ENCODE measurements at places on chromosomes 5 and 9.
A peak's percentile ranks its signal among the peaks of the same experiment; 100 is the strongest.

DNA sequence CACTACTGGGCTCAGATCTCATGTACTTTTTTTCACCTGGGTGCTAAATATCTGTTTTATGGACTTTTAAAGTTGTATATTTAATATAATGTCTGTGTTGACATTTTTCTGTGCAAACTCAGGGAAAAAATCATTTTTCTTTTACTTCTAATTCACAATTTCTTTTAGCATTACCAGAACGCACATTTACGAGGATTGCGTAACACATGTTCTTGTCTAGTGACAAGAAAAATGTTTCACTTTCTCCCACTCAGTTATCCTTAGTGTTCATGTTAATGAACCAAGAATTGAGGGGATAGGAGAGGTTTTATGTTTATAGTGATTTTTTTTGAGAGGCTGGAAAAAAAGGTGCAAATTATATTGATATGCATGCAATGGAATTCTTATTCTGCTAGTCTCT, 86.3 kb upstream of the PJA2 start:
- DNase-seq = no peak

- no peak for DNase-seq
Observed at GRCh38 chr5:80246995-80247729, 8.7 kb downstream of the SERINC5 start.

- no peak for DNase-seq
Observed at GRCh38 chr5:26805076-26805475, 233.3 kb downstream of the CDH9 start.

- no peak for DNase-seq
Observed at GRCh38 chr5:65753189-65753588, 31.2 kb downstream of the NLN start.

- DNase-seq = no peak
Observed at GRCh38 chr5:34501016-34501415, 155.1 kb upstream of the RAI14 start.

DNA sequence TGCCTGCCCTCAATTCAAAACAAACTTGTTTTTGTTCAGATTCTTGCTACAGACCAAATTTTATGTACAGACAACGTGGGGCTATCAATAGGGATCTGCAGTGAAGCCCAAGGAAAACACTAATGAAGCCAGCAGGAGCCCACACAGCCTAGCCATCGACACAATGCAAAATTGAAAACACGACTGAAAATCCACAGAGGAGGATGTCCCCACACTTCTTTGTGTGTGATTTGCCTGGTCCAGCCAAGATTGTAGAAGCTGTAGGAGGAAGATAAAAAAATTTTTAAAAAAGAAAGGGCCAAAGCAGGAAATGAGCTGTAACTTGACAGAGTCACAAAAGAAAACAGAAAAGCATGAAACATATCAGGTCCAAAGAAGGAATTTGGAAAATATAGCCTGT, 34.8 kb downstream of the HTR4 start:
- no peak for DNase-seq

DNA sequence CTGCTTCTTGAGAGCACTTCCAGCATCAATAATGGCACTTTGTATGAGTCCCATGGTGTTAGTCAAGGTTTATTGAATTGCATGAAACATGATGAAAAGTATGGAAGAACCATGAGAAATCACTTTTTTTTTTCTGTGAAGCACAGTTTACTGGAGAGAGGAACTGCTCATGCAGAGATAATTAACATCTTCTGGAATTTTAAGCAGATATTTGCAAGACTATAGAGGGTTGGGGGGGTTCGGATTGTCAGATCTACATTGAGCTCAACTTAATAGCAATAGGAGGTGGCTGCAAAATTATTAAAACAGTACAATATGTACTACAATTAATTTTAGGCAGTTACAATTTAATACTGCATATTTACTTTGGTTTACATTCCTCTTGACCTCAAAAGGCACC, 204.4 kb upstream of the CDH10 start:
- DNase-seq = no peak

DNA sequence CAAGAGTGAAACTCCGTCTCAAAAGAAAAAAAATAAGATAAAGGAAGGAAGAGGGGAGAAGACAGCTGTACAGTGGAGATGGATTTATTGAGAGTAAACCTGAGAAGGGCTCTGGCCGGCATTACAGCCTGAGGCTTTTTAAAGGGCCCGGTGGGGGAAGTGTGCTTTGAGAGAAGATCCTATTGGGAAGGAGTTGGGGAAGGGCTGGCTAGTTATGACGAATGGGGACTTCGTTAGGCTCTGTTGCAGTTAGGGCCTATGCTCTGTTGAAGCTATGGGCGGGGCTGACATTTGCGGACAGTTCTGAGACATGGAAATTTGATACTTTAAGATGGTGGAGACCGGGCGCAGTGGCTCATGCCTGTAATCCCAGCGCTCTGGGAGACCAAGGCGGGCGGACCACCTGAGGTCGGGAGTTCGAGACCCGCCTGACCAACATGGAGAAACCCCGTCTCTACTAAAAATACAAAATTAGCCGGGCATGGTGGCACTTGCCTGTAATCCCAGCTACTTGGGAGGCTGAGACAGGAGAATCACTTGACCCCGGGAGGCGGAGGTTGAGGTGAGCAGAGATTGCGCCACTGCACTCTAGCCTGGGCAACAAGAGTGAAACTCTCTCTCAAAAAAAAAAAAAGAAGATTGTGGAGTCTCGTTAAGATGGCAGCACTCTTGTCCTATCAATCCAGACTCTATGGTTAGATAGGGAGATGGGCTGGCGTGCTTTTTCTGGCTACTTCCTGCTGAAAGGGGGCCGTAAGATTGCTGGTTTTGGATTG, 33.2 kb downstream of the C9orf50 start:
- no peak for DNase-seq

DNA sequence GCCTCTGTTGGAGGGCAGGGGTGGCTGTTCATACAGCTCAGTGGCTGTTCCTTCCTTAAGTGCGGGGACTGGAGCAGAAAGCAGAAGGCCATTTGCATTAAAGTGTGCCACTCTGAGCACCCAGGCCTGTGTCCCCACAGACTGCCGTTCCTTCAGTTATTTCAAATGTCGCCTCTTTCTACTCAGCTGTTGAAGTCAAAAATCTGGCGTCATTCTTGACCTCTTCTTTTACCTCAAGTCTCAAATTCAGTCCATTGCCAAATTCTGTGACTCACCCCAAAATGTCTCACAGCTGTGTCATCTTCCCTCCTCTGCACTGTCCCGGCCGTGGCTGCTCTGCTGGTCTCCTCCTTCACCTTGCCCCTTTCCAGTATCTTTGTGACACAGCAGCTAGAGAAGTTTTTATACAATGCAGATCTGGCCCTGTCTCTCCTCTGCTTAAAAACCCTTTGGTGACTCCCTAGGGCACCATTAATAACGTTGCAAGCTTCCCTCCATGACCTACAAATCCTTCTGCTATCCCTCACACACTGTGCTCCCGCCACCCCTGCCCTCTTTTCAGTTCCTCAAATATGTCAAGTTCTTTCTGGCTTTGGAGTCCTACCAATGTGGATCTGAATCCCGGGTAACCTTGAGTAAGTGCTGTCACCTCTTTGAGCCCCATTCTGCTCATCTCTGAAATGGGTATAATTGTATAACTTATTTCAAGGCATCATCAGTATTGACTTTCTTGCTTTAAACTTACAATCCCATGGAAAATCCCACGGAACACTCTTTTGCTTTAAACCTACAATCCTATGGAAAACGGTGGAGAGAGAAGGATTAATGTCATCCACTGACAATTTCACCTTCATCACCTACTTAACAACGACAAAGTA, 98.3 kb upstream of the BOD1 start:
- no peak for DNase-seq

DNA sequence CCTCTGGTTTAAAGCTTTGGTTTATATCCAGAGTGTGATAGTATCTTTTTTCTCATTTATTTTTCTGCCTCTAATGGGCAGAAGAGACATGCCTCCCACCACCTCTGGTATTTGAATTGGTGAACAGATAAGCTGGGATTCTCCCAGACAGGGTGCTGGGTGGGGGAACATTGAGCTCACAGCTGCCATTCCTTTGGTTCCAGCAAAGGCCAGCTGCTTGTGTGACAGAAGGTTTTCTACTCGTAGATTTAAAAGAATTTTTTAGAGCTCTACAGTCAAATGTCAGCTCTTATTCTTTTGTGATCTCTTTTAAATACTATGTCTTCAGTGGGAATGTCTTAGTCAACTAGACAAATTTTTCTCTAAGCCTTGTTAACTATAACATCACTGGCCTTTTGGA, 54.7 kb upstream of the ADAMTS16 start:
- no peak for DNase-seq

- no peak for DNase-seq
Observed at GRCh38 chr9:133572821-133573361, 36.3 kb downstream of the FAM163B start.

GRCh38 chr5:68431601-68432337, 216.2 kb downstream of the PIK3R1 start:
- no peak for DNase-seq

DNA sequence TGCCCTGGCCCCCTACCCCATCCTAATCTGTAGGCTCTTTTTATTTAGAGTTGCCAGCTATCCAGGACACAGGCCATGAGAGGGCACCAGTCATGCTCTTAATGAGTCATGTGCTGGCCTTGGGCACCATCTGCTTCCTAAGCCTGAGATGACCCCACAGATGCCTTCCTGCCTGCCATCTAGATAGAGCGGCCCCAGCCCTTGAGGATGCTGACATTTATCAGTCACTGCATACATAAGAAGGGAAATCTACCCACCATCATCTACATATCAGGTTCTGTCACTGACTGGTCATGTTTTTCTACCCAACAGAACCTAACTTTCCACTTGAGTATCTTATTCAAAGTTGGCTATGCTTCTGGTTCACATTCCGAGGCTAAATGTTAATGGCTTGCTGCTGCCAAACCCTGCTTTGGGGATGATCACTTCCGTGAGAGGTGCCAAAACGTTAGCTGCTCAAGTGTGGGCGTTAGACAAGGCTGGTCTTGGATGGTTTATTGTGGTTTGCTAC, 49.9 kb upstream of the TTC23L start:
- DNase-seq = peak; percentile 58

- DNase-seq = no peak
Observed at GRCh38 chr9:12826924-12827565, 52.2 kb downstream of the LURAP1L start.

GRCh38 chr9:136122425-136123383, 4.0 kb upstream of the TMEM250 start:
- DNase-seq = peak; percentile 48

DNA sequence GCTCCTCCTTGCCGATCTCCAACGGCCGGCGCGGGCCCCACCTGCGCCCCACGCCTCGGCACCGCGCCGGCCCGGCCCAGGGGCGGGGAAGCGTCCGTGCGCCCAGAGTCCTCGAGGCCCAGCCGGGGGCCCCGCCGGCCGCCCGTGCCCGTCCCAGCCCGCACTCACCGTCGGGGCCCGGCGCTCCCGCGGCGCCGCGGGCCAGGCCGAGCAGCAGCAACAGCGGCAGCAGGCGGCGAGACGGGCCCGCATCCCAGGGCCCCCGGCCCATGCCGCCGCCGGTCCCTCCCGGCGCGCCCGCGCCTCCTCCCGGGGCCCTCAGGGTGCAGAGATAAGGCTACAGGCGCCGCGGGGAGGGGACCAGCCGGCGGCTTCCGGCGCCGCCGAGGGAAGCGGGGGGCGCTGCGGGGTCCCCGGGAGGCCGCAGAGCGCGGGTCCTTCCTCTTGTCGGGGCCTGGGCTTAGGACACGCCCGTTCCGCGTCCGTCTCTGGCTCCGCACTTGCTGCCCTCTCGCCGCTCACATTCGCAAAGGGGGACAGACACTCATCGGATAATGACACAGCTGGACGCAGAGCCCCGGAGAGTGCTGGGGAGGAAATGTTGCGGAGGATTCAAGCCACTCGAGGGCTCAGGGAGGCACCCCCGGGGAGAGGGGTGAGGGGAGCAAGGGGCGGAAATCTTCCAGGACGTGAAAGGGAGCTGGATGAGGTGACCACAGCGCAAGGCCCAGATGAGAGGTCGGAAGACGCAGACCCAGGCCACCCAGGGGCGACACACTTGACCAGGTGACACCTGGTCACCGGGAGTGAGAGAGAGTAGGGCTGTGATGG, at the start of gene SUSD1:
TSS of gene SUSD1 (minus strand) at position 333 of the 831 bp plus-strand sequence. CDS start at position 271, 62 bp downstream.
- DNase-seq = peak; percentile 16

- DNase-seq = no peak
Observed at GRCh38 chr5:100518377-100518776, 16.8 kb upstream of the FAM174A start.

- DNase-seq = no peak
Observed at GRCh38 chr9:23232831-23233230, 593.2 kb downstream of the ELAVL2 start.

GRCh38 chr9:89038382-89039103, 47.3 kb downstream of the S1PR3 start:
- DNase-seq = no peak

GRCh38 chr9:82996941-82997340, 66.0 kb downstream of the RASEF start:
- DNase-seq = no peak

- no peak for DNase-seq
Observed at GRCh38 chr9:127903557-127904475, 4.4 kb upstream of the ST6GALNAC6 start.

DNA sequence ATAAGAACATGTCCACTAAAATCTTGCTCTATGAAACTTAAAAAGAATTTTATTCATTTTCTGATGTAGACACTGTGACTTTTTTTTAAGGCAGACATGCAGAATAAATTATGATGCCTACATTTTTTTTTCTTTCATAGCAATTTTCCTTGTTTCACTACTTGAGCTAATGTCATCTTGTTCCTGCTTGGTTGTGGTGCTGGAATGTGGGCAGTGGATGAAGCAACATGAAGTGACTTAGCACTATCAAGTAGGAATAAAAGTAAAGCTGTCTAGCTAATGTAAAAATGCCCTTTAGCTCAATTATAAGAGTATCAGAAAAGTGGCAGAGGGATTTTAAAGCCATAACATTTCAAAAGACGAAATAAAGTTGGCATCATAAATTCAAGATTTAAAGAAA, 191.0 kb downstream of the ADAMTS6 start:
- no peak for DNase-seq

DNA sequence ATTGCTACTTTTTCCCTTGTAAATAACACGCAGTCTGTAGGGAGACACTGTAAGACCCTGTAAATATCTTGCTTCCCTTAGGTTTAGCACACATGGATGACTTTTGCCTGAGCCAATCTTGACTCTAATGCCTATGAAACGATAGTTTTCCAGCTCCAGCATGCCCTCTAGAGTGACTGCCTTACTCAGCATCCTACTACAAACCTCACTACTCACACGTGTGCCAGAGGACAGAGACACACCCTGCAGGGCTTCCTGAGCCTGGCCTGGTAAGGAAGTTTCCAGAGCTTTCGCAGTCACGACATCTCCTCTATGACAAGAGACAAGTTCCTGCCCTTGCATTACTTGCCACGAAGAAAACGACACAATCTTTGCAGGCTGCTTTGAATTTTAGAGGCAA, 138.1 kb downstream of the ATPSCKMT start:
- peak; percentile 77 for DNase-seq

GRCh38 chr9:110058304-110058953, 149.5 kb downstream of the C9orf152 start:
- DNase-seq = peak; percentile 86

Data from NCI-H524 (cell line).